Upper lobe of left lung (tissue), 6 donors: ENCODE measurements at places on chromosomes 3 and 15. TPM values are rescaled to one million over a fixed set of nuclear protein-coding genes. Genes with fewer than 3 reads are reported as not detected.

CYP8B1 gene
- total RNA-seq = 0.13 TPM

DLEC1 gene
- 6.8 TPM for total RNA-seq

ANKUB1 gene
- total RNA-seq = 1.4 TPM

- H3K4me3 ChIP-seq = no peak overlapping the region
- no peaks in the 10 kb centered on the region for H3K27me3 ChIP-seq
- DNase-seq = no peak
- H3K27ac ChIP-seq = no peak overlapping the region
These were observed 64.0 kb downstream of the ITGB5 start for GRCh38 chr3:124823206-124823605.

- no peak overlapping the region for H3K27ac ChIP-seq
- DNase-seq = no peak
- no peaks in the 10 kb centered on the region for H3K27me3 ChIP-seq
- no peaks in the 10 kb centered on the region for H3K36me3 ChIP-seq
These were observed 399.9 kb downstream of the PDCD6IP start for GRCh38 chr3:34198309-34198708.

DNA sequence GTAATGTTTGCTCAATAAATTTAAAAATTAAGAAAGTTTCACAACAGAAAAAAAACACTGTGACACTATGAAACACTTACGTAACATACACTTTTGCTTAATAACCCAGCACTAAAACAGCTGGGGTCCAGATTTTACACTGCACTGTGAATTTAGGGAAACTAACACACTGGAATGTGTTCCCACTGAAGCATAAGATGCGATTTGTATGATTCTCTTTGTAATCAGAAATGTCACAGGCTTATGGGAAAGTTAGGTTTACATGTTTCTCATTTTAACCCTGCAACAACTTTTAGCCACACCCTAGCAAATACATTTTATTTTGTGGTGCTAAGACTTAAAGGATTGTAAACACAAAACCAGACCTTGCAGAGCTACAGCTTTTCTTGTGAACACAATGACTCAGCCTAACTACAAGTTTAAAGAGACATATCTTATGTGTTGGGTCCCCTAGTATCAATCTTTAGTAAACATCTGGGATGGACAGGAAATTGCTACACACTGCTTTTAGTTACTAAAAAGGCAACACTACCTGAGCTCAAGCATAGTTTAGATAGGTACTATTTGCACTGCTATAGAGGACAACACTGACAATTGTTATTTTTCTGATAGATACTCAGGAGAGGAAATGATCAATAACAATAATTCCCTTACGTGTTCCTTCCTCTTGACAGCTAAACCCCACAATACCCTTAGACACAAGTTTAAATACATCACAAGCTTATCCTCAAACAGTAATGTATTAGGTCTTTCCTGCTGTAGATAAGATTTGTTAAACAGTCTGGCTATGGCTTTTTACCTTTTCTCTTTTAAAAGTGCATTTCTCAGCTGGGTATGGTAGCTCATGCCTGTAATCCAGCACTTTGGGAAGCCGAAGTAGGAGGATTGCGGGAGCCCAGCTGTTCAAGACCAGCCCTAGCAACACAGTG, 3.8 kb downstream of the PLD1 start:
- no peaks in the 10 kb centered on the region for H3K27me3 ChIP-seq
- peak overlapping the region; percentile 23 for H3K27ac ChIP-seq
- H3K4me3 ChIP-seq = no peak overlapping the region
- no peak for DNase-seq
- H3K4me1 ChIP-seq = peaks cover 47% of the 10 kb centered on the region
- no peaks in the 10 kb centered on the region for H3K36me3 ChIP-seq
